ENCODE measurements at places on chromosomes 3 and 15. TPM values are rescaled to one million over a fixed set of nuclear protein-coding genes. Genes with fewer than 3 reads are reported as not detected.

The FOXP1 gene
- total RNA-seq = 42.3 TPM

- H3K36me3 ChIP-seq = no peaks in the 10 kb centered on the region
- no peak overlapping the region for H3K4me3 ChIP-seq
- no peaks in the 10 kb centered on the region for H3K27me3 ChIP-seq
- H3K27ac ChIP-seq = no peak overlapping the region
- H3K4me1 ChIP-seq = peaks cover 3% of the 10 kb centered on the region
- DNase-seq = no peak
These were observed 1.2 kb downstream of the CHMP2B start for GRCh38 chr3:87228316-87228715.

GRCh38 chr3:37227870-37228549 is 53.6 kb upstream of the LRRFIP2 start:
- H3K27ac ChIP-seq = no peak overlapping the region
- no peak overlapping the region for H3K4me3 ChIP-seq
- no peak for DNase-seq

DNA sequence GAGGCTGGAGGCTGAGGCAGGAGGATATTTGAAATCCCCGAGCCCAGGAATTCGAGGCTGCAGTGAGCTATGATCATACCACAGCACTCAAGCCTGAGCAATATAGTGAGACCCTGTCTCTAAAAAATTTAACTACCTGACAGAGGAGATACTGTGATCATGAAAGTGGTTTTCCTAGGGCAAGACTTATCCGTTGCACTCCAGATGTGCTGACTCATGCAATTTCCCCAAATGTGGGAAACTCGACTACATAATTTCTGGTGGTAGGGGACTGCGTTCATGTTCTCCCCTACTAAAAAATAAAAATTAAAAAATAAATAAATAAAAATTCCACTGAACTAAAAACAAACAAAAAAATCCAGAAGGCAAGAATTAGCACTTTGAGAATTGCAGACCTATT is 271.7 kb downstream of the SHQ1 start:
- H3K4me1 ChIP-seq = no peaks in the 10 kb centered on the region
- no peaks in the 10 kb centered on the region for H3K36me3 ChIP-seq
- no peak for DNase-seq
- no peaks in the 10 kb centered on the region for H3K27me3 ChIP-seq
- no peak overlapping the region for H3K4me3 ChIP-seq
- no peak overlapping the region for H3K27ac ChIP-seq

DNA sequence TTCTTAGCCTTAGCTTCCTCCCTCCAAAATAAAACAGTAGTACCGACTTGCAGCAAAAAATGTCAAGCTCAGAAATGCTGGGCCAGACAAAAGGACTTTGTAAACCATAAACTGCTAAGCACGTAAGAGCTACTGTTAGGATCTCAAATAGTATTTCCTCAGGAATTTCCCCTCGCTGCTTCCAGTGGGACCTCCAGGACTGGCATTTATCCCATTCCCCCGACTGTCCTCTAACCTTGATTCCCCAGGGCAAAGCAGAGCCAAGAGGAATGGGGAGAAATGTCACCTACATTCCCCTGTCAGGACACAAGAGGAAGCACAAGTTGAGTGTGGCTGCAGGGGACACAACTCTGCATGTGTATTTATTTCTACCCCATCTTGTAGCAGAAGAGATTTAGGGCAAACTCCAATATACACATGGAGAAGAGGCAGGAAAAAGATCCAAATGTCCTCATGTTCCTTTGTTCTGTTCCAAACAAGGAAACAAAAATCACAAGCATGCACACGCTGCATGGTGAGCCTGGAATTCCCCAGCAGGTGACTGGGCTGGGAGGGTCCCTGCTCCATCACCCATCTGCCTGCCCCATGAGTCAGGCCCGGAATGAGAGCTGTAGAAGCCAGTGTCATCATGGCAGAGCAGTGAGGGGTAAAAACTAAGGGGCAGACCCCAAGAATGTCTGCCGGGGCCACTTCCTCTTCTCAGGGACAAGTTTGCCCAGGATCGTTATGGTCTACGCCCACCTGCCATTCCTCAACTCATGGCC is 4.2 kb downstream of the STOML1 start:
- H3K4me3 ChIP-seq = no peak overlapping the region
- H3K27me3 ChIP-seq = no peaks in the 10 kb centered on the region
- no peak for DNase-seq
- peaks cover 33% of the 10 kb centered on the region for H3K4me1 ChIP-seq
- peaks cover 30% of the 10 kb centered on the region for H3K36me3 ChIP-seq

DNA sequence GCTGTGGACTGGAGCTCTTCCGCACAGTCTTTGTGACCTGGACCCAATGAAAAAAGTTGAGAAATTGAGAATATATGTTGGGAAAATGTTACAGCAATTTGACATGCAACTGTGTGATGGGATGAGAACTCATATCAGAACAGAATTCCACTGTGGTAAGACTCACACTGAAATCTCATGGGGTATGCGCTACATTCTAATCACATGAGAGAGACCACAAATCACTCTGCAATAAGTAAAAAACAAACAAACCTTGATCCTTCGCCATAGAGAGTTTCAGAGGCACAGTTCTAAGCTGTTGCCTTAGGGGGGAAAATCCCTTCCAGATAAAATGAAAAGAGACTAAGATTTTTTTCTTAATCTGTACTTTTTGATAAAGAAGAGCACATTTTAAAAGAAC is 37.3 kb downstream of the LMCD1 start:
- H3K27ac ChIP-seq = no peak overlapping the region
- no peak for DNase-seq
- no peak overlapping the region for H3K4me3 ChIP-seq
- H3K36me3 ChIP-seq = no peaks in the 10 kb centered on the region

DNA sequence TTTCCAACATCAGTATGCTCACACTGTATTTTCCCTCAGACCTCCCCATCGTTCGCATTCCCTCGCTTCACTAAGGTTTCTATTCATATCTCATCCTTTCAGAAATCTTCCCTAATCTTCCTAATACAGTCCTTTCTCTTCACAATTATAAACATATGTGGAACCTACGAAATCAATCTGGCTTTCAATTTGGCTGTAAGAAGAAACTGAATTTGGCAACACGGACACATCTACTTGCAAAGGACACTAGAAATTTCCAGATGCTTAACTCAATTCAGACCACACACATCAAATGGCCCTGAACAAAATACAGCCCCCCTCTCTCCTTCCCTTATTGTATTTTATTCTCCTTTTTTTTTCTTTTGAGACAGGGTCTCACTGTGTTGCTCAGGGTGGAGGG is 39.1 kb upstream of the TM4SF19 start:
- no peak overlapping the region for H3K4me3 ChIP-seq
- peaks cover 24% of the 10 kb centered on the region for H3K36me3 ChIP-seq
- H3K4me1 ChIP-seq = no peaks in the 10 kb centered on the region

DNA sequence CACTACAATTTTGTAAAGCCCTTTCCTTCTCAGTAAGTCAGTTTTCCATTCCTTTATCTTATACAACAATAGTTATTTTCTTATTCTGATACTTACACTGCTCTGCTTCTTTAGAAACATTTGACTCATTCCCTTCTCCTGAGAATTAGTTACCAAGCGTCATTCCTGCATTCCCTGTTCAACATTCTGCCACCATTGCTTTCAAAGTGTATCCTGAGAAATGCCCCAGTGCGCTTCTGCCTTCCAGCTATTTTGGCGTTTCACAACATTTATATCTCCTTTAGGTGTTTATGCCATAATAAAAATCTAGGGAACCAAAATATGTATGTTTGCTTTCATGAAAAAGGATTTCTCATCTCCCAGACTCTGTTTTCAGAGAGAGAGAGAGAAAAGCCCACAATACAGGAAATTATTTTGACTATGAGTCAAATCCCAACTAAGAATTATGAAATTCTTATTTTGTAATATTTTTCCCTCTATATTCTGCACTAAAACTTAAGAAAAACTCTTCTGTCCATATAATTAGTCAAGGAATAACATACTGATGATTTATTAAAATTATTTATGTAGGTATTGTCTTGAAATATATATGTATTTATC is 118.2 kb upstream of the RAP2B start:
- H3K36me3 ChIP-seq = no peaks in the 10 kb centered on the region
- no peak overlapping the region for H3K4me3 ChIP-seq
- H3K4me1 ChIP-seq = no peaks in the 10 kb centered on the region
- H3K27me3 ChIP-seq = no peaks in the 10 kb centered on the region
- H3K27ac ChIP-seq = no peak overlapping the region
- DNase-seq = no peak

DNA sequence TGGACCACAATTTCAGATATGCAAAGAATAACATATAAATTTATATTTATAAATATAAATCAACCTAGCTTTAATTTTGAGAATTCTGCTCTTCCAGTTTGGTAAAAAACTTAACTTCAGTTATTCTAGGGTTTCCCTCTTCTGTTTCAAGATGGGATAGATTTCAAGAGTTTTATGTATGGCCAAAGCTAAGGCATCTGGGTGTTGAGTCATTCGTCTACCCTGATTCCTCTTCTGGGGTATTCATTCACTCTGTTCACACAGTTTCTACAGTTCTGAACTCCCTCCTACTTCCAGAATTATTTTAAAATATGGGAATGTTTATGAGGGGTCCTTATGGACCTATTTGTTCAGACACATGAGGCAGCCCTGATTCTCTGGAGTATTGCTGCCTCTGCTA is 4.2 kb upstream of the FGF7 start:
- H3K4me1 ChIP-seq = no peaks in the 10 kb centered on the region
- H3K4me3 ChIP-seq = no peak overlapping the region
- H3K27me3 ChIP-seq = no peaks in the 10 kb centered on the region
- H3K36me3 ChIP-seq = no peaks in the 10 kb centered on the region

DNA sequence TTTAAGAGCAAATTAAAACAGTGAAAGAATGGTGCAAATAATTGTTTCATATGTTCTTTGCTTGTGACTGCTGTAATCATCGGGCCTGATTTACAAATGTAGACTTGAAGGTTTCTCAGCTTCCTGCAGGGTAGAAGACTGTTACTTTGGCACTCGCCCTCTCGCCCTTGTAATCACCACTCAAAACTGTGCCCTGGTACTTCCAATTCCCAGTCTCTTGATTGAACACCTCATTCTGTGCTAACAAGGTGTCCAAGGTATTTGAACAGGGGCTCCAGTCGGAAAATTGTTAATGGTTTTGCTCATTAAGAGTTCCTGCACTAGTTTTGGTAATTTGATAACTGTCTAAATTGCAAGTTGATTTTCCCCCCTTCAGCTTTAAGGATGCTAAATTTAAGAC is 209.5 kb downstream of the ZIC1 start:
- no peak overlapping the region for H3K27ac ChIP-seq
- no peaks in the 10 kb centered on the region for H3K4me1 ChIP-seq
- H3K27me3 ChIP-seq = no peaks in the 10 kb centered on the region
- DNase-seq = no peak

GRCh38 chr3:89402051-89402450 is 294.6 kb downstream of the EPHA3 start:
- H3K4me3 ChIP-seq = no peak overlapping the region
- no peaks in the 10 kb centered on the region for H3K36me3 ChIP-seq
- no peak for DNase-seq
- H3K4me1 ChIP-seq = no peaks in the 10 kb centered on the region
- no peaks in the 10 kb centered on the region for H3K27me3 ChIP-seq

Data from thymus (tissue), 14 donors.